ENCODE measurements at places on chromosomes 5 and 9.

GRCh38 chr5:79031485-79031867 is 38.0 kb downstream of the DMGDH start:
- DNase-seq = no peak

DNA sequence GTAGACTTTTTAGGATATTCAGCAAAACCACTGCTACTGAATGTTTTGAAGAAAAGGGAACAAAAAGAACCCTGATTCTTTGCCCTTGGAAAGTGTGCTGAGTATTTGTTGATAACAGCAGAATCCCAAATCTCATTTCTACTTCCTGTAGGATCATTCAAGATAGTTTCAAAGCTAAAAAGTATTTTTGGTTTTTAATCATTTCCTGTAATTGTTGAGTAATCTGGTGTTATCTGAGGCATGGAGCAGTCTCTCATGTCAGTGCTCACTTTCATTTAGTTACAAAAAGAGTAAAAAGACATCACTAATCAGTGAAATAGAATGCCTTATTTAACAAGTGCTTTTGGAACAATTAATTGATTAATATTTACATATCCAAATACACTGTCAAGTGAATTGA is 56.1 kb downstream of the ITGA2 start:
- no peak for DNase-seq

DNA sequence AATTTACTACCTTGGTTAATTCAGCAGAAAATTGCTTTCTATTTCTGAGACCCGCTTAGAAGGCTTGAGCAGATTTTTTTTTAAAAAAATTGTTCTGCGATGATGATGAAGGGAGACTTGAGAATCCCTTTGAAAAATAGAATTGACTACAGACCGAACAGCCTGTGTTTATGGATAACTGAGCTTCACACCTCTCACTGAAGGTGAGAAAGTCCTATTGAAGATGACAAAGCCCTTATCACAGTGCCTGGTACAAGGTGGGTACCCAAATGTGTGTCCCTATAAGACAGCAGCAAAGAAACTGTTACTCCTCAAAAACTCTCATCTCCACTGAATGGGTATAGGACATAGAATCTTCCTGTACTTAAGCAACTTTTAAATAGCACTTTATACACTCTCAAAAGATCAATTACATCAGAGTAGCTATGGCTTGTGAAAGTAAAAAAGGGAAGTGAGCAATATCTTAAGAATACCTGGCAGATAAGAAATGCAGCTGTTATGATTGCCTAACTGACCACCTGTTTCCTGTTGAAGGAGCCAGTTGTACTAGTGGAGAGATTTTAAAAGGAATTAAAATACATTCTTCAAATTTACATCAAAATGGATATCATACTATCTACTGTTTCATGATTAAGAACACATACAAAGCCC is 419.7 kb downstream of the CHSY3 start:
- DNase-seq = no peak

GRCh38 chr9:133210202-133210532 is 1.1 kb upstream of the OBP2B start:
- no peak for DNase-seq

DNA sequence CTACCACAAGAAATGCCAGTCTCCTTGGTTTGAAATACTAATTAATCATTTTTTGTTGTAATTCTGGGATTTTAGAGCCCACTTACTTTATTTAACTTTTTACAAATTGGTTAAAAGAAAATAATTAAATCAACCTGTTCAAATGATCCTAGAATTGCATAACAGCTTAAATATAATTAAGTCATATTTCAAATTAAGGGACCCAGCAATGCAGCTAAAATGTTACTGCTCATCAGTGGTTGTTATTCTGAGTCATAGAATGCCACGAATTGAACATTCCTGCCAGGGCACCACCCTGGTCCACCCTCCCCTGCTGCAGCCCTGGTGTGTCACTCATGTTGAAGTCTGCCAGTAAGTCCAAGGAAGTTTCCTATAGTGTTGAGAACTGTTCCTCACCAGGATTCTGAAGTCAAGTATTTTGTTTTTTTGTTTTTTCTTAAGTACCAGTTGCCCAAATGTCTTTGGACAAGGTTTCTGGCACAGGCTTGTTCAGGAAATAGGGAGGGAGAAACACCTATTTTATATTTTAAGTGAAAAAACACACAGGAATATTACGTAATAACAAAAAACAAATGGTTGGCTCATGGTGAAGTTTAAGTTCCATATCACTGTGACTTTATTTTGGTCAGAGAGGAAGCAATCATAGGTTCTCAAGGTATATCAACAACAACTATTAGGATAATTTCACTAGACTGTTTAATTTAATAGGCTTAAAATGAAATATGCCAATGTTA is 4.3 kb upstream of the ITGA1 start:
- no peak for DNase-seq

DNA sequence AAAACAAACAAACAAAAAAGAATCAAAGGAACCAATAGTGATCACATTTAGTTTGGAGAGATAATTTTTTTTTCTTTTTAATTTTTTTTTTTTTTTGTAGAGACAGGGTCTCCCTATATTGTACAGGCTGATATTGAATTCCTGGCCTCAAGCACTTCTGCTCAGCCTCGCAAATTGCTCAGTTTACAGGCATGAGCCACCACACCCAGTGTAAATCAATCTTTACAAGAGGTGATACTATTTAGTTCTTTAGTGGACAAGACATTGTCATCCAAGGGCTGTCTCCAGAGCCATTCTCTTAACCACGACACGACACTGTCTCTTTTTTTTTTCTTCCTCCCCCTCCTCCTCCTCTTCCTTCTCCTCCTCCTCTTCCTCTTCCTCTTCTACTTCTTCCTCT is 29.6 kb downstream of the ERAP2 start:
- no peak for DNase-seq

- DNase-seq = no peak
These were observed 739.0 kb downstream of the DTWD2 start for GRCh38 chr5:118249386-118249785.

DNA sequence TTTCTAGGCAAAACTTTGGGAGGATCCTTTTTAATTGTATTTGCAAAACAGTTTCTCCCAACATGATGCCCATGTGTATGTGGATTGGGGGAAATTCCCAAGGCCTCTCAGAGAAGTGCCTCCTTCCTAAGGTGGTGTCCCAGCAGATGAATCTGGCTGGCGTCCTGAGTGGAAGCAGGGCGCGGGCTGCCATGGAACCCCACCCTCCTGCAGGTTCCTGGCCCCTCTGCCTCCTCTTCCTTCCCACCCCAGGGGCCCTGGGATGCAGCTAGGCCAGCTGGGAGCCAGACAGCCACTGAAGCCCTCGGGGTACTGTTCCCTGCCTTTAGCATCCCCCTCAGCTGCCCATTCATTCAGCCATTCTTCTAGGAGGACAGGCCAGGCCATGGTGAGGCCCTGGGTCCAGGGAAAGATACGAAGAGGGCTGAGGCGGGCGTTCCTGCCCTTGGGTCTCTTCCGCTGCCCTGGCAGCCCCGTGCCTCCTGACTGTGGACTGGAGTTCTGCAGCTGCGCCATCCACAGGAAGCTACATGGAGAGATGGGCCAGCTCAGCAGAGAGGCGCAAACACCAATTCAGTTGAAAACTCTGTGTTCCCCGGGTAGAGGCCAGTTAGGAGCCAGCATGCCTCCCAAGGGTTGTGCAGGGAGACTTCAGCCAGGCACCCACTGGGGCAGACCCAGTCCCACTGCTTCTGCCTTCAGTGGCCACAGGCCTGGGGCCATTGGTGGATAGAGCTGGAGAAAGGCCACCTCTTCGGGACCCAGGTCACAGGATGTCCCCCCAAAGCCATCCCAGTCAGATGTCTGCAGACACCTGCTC is 36.5 kb downstream of the ADAMTS2 start:
- DNase-seq = no peak

DNA sequence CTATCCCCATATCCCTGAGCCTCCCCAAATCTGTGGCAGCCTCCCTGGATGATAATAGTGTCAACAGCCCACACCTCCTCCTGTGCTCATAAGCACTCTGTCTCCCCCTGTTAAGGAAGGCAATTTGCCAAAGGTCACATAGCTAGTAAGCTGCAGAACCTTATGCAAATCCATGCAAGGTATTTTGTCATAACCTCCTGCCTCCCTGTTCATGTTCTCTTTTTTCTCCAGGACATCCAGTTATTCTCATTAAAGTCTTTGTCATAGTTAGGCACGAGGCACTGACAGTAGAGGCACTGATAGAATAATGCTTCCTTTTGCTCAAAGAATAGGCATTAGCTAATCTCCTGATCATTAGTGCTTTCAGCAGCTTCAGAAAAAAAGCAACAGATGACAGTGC is 10.2 kb upstream of the AUH start:
- DNase-seq = no peak

- no peak for DNase-seq
These were observed 59.1 kb upstream of the IER5L start for GRCh38 chr9:129237164-129237611.

Measured in cerebellum (tissue), 4 donors.